ENCODE measurements at places on chromosomes 5 and 9. TPM values are rescaled to one million over a fixed set of nuclear protein-coding genes. Genes with fewer than 3 reads are reported as not detected.

GRCh38 chr5:78569441-78569840, 79.1 kb downstream of the LHFPL2 start:
- H3K27ac ChIP-seq: no peak overlapping the region
- DNase-seq: peak; percentile 79
- peaks cover 19% of the 10 kb centered on the region for H3K4me1 ChIP-seq
- H3K4me3 ChIP-seq: no peak overlapping the region

GRCh38 chr9:84667571-84668195, 1.8 kb upstream of the NTRK2 start:
- H3K27ac ChIP-seq: no peak overlapping the region
- peak overlapping the region; percentile 78 for H3K4me3 ChIP-seq
- H3K36me3 ChIP-seq: no peaks in the 10 kb centered on the region
- H3K27me3 ChIP-seq: no peaks in the 10 kb centered on the region

GRCh38 chr5:114097570-114097969, 264.3 kb upstream of the KCNN2 start:
- no peak overlapping the region for H3K27ac ChIP-seq
- DNase-seq: no peak
- H3K27me3 ChIP-seq: no peaks in the 10 kb centered on the region
- no peaks in the 10 kb centered on the region for H3K4me1 ChIP-seq

DNA sequence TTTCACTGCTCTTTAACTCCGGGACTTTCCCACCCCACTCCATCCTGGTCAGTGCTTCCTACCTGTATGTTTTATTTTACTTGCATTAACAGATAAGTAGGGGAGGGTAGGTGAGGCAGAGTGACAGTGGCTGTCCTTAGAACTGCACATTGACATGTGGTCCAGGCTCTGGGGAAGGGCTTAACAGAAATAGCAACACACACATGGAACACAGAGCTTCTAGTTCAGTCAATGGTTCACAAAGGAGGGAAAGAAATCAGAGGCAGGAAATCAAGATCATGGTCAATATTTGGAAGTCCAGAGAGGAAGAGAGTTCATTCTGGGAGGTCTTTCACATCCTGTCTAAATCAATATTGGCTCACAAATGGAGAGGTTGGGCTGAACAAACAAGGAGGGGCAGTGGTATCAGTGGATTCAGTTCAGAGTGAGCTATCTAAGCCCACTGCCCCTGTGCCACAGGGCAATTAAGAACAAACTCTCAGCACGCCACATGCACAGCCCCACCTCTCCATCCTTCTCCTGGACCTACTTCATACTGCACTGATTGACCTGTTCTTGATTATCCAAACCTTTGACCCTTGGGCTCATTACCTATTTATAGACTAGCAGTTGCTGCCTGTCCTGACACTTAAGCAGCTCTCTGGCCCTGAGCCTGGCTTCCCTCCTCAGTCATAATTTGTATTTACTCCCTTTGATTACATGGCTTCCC, 6.2 kb upstream of the VPS13A start:
- no peaks in the 10 kb centered on the region for H3K27me3 ChIP-seq
- DNase-seq: no peak
- no peaks in the 10 kb centered on the region for H3K36me3 ChIP-seq
- H3K4me3 ChIP-seq: no peak overlapping the region
- no peak overlapping the region for H3K27ac ChIP-seq
- no peaks in the 10 kb centered on the region for H3K4me1 ChIP-seq

DNA sequence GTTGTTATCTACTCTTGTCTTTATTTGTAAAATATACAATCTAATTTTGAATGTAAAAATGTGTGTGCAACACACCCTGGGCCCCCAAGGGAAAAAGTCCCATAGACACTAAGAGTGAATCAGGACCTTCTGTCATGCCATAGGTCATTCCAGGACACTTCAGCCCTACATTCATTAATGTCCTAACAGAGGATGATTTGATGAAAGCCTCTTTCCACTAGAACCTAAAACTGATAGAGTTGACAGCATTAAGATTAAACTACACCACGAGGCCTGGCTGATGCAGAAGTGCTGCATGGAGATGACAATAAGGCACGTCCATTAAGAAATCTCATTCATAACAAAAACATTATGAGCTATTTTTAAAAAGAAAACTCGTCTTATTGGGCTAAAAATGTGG, 46.2 kb downstream of the FRMD3 start:
- no peak overlapping the region for H3K27ac ChIP-seq
- H3K36me3 ChIP-seq: no peaks in the 10 kb centered on the region
- H3K4me3 ChIP-seq: no peak overlapping the region
- H3K27me3 ChIP-seq: no peaks in the 10 kb centered on the region
- no peaks in the 10 kb centered on the region for H3K4me1 ChIP-seq

The CNTLN gene
- total RNA-seq: 8.0 TPM

The ARHGEF37 gene
- total RNA-seq: 21.8 TPM

The PROB1 gene
- 3.8 TPM for total RNA-seq

Data from kidney (tissue), 22 donors.